CD4-positive, alpha-beta T cell treated with Interleukin-6 at 100 ng/mL for 8 hours (primary cell): ENCODE measurements at places on chromosomes 12 and 14.
A peak's percentile ranks its signal among the peaks of the same experiment; 100 is the strongest.

DNA sequence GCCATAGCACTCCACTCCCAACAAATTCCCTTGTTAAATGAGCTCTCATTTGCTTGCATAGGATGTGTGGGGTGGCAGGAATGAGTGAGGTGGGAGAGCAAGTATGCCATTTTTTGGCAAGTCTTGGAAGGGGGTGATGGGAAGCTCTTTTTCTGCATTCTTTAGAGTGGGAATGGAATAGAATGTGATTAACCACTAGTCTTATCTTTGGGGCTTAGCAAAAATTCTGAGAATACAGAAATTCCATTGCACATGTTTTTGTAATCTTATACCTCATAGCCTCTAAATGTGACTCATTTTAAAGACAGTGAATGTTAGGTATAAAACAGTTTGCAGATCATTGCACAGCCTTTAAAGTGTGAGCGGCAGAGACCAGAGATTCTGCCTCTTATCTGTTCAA is 28.4 kb upstream of the NEDD1 start:
- no peak for DNase-seq

DNA sequence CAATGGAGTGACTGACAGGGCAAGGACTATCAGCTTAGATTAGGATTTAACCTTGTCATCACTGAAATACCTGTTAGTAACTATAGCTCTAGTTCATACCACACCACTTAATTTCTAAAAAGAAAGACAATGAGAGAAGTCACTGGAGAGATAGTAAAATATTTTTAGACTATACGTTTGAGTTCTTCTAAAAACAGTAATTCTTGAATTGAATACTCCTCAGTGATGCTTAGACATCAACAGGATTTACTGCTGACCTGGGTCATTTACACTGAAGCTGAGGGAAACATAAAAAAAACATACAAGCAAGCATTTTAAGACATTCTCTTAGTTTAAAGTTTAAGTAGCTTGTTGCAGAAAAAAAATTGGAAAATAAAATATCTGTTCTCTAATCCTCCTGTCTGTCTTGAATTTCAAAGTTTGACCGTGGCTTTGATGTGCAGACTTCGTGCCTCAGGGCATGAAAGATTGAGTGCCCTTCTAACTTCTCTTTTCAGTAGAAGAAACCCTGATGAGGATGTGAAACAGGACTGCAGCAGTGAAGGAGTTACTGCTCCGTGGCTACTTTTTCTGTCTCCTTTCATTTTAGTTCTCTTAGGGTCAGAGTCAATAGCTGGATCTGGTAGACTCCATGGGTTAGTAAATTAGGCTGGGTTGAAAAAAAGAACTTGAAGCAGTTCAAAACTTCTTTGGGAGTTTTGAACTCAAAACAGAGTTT is 172.2 kb downstream of the PTPRO start:
- DNase-seq: no peak

DNA sequence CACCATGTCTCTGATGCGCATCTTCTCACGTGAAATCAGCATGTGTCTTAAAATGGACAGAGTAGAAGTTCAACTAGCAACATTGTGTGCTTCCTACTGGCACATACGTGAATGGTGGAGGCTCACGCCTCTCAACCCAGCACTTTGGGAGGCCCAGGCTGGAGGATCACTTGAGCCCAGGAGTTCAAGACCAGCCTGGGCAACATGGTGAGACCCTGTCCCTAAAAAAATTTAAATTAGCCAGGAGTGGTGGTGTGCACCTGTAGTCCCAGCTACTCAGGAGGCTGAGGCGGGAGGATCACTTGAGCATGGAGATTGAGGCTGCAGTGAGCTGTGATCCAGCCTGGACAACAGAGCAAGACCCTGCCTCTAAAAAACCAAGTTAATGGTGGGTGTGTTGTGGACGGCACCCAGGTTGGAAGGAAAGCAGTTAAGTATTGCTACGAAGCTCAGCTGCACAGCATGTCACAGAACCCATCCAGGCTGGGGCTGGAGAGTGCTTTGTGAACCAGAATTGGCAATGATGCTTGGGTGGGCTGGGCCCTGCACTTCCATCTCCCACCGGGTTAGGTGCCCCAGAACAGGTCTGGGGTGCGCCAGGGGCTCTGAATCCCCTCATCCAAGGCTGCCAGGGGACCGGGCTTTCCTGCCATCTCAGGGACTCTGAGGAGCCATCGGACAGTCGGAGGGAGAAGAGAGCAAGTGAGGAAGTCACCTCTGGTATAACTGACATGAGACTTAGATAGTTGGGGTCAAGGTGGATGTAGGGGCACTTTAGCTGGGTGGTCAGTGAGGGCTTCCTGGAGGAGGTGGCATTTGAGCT is 33.0 kb upstream of the ULK1 start:
- DNase-seq: no peak

GRCh38 chr14:74618078-74618952 is 6.3 kb upstream of the LTBP2 start:
- DNase-seq: peak; percentile 86

- DNase-seq: no peak
These were observed 2.3 kb downstream of the HDAC7 start for GRCh38 chr12:47817272-47818006.

DNA sequence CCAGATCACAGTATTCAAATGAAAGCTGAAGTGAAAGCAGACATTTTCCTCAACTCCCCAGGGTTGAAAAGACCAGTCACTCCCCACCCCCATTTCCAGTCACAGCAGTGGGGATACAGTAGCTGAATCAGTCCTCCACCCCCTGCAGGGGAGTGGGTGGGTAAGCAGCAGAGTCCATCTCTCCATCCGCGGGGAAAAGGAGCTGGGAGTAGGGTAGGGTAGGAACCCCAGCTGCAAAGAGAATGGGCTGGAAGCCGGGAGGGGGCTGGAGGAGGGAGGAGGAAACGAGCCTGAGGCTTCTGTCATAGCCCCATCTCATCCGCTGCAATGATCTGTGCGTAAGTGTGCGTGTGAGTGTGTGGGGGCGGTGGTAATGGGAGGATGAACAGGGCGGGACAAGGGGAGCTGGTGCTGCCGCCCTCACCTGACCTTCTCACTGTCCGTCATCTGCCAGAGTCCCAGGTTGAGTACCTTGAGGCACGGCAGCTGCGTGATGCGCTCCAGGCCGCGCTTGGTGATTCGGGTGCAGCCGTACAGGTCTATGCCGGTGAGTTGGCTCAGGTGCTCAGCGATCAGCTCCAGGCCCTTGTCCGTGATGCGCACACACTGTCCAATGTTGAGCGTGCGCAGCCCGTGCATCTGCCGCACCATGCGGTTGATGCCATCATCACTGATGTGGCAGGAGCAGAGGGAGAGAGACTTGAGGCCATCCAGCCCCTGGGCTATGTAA is 1.8 kb downstream of the FBXL14 start:
- DNase-seq: peak; percentile 65

DNA sequence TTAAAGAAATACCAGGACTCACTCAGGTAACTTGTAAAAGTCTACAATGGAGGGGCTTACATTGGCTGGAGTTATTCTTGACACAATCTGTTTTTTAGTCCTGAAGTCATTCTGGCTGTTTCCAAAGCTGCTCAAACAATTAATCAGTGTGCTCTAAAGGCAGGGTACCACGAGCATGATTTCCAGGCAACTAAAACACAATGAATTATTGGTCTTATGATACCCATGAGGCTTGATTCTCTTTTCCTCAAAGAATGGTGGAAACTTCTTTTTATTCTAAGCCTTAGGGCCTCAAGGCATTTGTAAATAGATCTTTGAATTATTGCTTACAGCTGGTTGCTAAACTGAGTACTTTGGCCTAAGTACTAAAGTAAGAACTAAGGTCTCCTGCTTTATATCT is 199.8 kb upstream of the PDZRN4 start:
- DNase-seq: no peak

- DNase-seq: no peak
These were observed 522.8 kb upstream of the TBX3 start for GRCh38 chr12:115206801-115207200.
